ENCODE measurements at places on chromosomes 5 and 9.

DNA sequence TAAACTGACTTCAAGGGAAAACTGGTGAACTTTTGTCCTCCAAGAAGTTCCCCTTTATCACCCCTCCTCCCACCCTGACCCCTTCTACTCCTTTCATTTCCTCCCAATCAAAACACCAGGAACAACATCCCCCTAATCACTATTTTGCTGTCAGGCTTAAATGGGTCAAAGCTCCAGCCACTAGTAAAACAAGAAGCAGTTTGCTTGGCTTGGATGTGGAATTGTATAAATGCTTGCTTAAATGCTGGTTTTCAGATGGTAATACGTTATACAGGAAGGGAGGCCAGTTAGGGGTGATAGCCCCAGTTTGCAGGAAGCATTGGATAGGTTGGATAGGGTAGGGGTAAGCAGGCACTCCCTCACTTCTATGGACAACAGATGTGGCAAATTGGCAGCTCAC is 473.6 kb downstream of the AGTPBP1 start:
- DNase-seq, result no peak

DNA sequence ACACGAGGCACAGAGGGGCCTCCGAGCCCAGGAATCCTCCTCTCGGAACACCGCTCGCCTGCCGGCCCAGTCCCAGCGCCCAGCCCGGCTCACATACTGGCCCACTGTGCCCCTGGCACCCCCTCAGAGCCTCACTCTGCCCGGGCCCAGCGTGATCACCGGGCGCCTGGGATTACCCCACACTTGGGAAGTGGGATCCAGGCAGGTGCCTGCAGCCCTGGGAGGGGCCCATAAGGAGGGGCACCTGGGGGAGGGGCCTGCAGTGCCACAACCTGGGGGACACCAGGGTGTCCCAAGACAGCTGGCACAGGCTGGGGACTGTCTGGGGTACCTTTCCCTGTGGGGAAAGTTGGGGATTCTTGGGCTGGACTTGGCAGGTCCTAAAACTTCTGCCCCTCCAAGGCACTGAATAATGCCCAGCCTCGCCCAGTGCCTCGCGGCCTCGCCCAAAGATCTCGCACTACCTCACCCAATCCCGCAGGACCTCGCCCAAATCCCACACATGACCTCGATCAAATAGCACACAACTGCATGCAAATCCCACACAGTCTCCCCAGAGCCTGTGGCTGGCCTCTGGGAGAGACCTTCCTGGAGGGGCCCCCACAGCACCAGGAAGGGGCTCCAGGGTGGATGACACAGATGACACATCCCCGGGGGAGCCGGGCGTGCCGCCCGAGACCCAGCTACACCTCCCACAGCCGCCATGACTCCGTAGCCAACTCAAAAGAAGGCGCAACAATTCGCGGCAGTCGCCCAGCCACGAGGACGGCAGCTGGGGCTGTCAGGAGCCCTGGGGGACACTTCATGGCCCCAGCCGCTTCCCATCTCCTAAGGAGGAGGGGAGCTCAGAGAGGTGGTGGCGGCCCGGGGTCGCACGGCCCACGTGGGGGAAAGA is 13.7 kb downstream of the NOTCH1 start:
- DNase-seq, result no peak

GRCh38 chr5:93580063-93580926 is 724 bp downstream of the NR2F1-AS1 start:
- no peak for DNase-seq

GRCh38 chr9:21402386-21403251 is 6.3 kb upstream of the IFNA8 start:
- DNase-seq, result no peak

DNA sequence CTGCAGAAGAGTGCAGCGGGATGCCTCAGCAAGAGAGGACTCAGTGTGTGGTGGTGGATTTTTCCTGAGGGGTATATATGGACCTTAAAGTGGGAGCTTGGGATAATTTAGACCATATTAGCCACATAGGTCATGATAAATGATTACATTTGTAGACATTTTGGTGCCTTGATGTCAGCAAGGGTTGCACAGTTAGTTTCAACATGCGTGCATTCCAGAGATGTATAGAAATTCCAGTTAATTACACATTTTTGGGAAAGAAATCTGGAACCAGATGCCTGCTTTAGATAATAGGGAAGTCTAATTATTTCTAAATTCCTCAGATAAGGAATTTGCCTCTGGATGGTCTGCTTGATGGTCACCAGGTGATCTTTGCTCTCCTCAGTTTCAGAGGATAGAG is 440.6 kb upstream of the PAPPA start:
- DNase-seq, result no peak

- DNase-seq, result no peak
These were observed 45.9 kb downstream of the TTC1 start for GRCh38 chr5:160054831-160055230.

- no peak for DNase-seq
These were observed 14.4 kb upstream of the TMOD1 start for GRCh38 chr9:97487107-97487506.

DNA sequence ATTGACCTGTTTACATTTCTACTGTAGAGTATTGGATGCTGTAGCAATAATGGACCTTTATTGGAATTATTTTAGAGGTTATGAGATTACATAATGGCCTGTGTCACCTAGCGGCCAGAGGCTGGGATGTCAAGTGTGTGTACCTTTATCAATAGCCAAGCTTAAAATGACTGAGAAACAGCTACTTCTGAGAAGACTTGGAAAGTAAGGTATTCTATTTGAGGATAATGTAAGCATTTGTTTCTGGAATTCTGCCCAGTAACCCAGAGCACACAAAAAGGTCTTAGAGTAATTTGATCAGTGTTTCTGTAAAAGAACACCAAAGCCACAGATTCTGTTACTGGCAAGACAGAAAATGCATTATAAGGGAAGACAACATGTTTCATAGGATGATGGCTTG is 116.8 kb downstream of the MACIR start:
- DNase-seq, result no peak

DNA sequence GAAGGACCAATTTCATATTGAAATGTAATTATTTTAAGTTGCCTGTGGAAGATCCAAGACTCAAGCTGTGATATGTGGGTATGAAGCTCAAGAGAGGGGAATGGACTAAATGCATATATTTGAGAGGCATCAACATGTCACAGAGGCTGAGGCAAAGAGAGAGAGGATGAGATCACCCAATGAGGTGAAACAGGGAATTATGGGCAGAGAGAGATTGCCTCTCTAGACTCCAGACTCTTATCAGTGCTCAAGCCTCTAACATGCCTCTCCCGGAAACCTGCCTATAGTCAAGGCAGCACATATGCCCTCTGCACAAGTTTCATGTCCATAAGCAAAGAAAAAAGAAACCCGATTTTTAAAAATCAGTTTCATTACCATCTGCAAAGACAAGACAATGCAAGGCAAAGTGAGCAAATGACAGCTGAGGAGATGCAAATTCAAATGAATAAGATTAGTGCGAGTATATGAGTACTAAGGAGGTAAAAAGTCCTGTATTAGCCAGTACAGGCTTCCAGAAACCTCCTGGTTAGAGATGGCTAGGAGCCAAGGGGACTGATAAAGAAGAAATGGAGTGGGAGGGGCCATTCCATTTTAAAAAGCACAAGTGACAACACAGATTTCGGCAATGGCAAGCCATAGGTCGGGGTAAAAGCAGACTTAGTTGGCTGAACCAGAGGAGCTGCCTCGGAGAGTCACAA is 9.4 kb downstream of the APTX start:
- DNase-seq, result no peak

GRCh38 chr9:83125671-83126070 is 62.7 kb upstream of the RASEF start:
- DNase-seq, result no peak

GRCh38 chr9:133103987-133104505 is 17.0 kb downstream of the RALGDS start:
- DNase-seq, result no peak

GRCh38 chr9:20396509-20396908 is 225.8 kb downstream of the MLLT3 start:
- DNase-seq, result no peak

- DNase-seq, result no peak
These were observed 8.1 kb downstream of the CCDC180 start for GRCh38 chr9:97315550-97315949.

GRCh38 chr5:94432499-94432898 is 185.9 kb downstream of the KIAA0825 start:
- DNase-seq, result no peak

DNA sequence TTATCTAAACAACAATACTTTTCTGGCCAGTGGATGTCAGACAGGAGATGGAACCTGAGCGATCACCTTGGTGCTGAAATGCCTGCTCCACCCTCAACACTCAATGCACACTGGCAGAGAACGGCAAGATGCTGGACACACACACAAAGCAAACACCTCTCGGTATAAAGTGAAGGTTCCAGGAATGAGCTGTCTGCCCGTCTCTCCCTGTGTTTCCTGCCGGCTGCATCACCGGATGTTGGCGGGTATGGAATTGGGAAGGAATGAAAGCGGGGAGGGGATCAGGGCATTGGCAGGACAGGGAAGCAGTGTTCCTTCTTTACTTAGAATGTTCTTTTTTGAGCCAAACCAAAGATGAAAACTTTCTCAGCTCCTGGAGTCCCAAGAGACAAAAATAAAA is 59.2 kb downstream of the MED10 start:
- no peak for DNase-seq

DNA sequence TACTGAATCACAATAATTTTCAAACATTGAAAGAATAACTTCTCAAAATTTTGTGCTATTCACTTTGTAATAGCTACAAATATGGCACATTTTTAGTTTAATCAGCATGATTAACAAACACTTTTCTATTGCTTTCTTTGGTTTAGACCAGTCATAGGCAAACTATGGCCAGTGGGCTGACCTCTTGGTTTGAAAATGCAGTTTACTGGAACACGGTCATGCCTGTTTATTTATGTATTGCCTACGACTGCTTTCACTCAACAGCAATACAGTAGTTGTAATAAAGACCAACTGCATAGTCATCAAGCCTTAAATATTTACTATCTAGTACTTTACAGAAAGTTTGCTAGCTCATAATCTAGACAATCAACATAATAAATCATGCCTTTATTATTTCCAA is 810.8 kb downstream of the TLE1 start:
- no peak for DNase-seq

GRCh38 chr9:100029251-100029650 is 69.5 kb downstream of the ERP44 start:
- no peak for DNase-seq

- no peak for DNase-seq
These were observed 45.3 kb upstream of the SUSD3 start for GRCh38 chr9:93012963-93013855.

GRCh38 chr9:91231619-91232018 is 130.1 kb downstream of the AUH start:
- DNase-seq, result no peak

DNA sequence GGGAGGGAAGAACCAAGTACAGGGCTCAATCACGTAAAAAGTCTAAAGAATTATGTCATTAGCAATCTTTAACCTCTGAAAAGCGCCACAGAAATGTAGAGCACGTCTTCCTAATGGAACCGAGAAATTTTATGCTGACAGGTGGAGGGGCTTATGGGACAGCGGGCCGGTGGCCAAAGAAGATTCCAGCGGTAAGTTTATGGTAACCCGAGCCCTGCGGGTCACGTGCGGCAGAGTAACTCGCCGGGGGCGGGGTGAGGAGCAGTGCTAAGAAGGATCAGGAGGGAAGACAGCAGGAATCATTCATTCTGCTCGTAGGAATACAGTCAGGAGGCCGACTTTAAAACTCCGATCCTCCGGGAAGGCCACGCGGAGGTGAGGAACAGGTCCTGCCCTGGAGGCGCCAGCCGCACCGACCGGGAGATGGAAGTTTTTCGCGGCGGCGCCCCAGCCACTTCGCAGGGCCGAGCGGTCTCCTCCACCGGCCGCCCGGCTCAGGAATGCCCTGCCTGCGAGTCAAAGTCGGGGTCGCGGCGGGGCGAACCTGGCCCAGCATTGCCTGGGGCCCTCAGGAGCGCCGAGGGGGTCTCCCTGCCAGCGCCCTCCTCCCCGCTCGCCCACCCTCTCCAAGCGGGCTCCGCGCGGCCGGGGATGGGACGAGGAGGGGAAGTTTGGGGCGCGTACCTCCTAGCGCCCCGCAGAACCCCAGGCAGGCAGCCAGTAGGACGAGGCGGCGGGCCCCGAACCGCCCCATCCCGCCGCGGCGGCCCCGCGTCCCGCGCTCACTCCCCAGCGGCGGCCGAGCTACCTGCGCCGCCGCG is 101.8 kb downstream of the ESM1 start:
- no peak for DNase-seq

- DNase-seq, result no peak
These were observed 1.9 kb upstream of the RIC1 start for GRCh38 chr9:5626727-5627634.

DNA sequence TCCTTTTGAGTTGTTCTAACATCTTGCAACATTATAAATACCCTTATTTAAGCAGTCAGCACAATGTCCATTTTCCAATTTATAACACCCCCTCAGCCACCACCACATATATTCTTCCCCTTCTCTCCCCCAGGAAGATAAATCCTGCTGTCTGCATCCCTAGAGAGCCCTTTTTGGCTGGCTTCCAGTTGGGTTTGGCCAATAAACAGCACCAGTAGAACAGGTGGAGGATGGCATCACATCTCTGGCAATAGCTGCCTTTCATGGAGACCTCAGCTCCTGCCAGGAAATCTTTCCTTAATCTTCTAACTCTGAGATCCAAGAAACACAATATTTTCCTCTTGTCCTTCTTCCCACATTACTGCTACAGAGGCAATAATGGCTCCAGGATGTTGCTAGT is 53.7 kb downstream of the TRIM36 start:
- no peak for DNase-seq

- no peak for DNase-seq
These were observed 214.8 kb upstream of the PIK3R1 start for GRCh38 chr5:68000805-68001204.

GRCh38 chr5:104130320-104130719 is 567.7 kb upstream of the NUDT12 start:
- DNase-seq, result no peak

DNA sequence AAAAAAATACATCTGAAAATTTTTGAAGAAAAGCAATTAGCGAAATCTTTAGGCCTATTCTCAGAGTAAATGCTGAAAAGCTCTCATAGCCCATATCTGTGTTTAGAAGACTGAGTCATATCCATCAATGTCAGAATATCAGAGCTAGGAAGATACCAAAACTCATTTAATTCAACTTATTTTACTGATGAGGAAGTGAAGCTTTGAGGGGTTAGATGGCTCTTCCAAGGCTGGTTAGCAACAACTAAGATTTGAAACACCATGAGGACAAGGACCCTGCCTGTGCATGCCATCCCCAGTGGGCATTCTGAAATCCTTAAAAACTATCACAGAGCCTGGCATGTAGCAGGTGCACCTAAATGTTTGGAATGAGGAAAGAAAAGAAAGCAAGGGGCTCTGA is 2.5 kb downstream of the FREM1 start:
- no peak for DNase-seq

DNA sequence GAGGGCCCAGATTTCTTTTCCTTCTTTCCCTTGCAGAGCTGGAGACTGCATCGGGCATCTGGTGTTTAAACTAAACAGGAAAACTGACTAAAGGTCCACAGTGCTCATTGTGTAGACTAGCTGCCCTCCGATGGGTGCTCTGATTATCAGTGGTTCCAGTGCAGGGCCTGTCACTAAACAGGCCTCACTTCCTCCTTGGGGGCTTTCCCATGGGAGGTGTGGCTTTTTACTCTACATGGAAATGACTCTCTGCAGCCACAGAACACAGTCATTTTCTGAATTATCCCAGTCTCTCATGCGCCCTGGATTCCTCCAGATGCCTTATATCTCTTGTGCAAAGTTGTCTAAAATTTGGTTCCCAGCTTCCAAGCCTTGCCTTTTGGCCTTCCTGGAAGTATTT is 199.2 kb downstream of the TRIO start:
- no peak for DNase-seq

Data from stimulated activated CD8-positive, alpha-beta memory T cell treated with anti-CD3 and anti-CD28 coated beads, Interleukin-15, amount 100 ng/mL, for 24 hours (primary cell).